G401 (cell line): ENCODE measurements at places on chromosomes 12 and 14. TPM values are rescaled to one million over a fixed set of nuclear protein-coding genes. Genes with fewer than 3 reads are reported as not detected.

CLEC2A gene
- total RNA-seq = not detected in 2 replicates

CCDC196 gene
- total RNA-seq = not detected in 2 replicates

SLC38A4 gene
- 0.03 TPM in 1 of 2 replicates, not detected in the other for total RNA-seq

GPRC5D gene
- total RNA-seq = not detected in 2 replicates

AMDHD1 gene
- total RNA-seq = 0.27 and 0.62 TPM in 2 replicates

OASL gene
- not detected in 2 replicates for total RNA-seq

POTEM gene
- total RNA-seq = not detected in 2 replicates

HOXC5 gene
- total RNA-seq = not detected in 2 replicates

CCDC88C gene
- total RNA-seq = 14.0 and 16.9 TPM in 2 replicates
